Hippocampal formation (tissue), 2 donors: ENCODE measurements at places on chromosomes 12 and 14.

DNA sequence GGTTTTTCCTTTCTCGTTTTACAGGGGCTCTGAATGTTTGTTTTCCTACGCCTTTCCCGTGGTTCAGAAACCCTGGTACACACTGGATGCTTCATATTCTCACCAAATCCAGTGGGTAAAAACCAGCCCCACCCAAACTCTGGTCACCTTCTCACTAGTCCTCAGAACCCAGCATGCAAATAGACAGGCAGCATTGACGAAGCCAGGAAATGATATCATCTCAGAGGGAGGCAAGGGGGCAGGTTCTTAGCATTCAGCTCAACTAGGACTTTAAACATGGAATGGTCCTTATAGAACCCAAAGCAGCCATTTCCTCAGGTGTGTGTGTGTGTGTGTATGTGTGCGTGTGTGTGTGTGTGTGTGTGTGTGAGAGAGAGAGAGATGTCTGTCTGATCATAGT is 142.0 kb downstream of the KCNK10 start:
- no peak for DNase-seq

DNA sequence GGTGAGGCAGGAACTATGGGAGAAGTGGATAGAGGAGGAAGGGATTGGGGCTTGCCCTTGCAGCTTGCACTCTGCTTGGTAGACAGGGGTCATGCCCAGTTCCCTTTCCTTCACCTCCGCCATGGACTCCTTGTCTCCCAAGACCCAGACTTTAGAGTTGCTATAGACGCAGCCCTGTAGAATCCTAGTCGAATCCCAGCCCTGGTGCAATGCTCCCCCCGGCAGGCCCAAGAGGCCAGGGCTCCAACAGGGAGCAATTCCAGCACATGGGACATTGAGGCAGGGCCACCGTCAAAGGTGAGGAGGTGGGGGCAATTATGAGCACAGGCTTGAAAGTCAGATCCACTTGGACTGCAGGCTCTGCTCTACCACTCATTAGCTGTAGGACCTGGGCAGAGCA is 29.5 kb upstream of the BCDIN3D start:
- no peak for DNase-seq

- DNase-seq: no peak
Measured at GRCh38 chr14:90969531-90970166, 90.8 kb downstream of the RPS6KA5 start.

GRCh38 chr14:81305743-81306142 is 85.0 kb upstream of the GTF2A1 start:
- DNase-seq: no peak

- no peak for DNase-seq
Measured at GRCh38 chr12:50162230-50162629, 4.9 kb downstream of the CERS5 start.

- DNase-seq: no peak
Measured at GRCh38 chr14:68695856-68696255, 97.0 kb downstream of the ZFP36L1 start.

DNA sequence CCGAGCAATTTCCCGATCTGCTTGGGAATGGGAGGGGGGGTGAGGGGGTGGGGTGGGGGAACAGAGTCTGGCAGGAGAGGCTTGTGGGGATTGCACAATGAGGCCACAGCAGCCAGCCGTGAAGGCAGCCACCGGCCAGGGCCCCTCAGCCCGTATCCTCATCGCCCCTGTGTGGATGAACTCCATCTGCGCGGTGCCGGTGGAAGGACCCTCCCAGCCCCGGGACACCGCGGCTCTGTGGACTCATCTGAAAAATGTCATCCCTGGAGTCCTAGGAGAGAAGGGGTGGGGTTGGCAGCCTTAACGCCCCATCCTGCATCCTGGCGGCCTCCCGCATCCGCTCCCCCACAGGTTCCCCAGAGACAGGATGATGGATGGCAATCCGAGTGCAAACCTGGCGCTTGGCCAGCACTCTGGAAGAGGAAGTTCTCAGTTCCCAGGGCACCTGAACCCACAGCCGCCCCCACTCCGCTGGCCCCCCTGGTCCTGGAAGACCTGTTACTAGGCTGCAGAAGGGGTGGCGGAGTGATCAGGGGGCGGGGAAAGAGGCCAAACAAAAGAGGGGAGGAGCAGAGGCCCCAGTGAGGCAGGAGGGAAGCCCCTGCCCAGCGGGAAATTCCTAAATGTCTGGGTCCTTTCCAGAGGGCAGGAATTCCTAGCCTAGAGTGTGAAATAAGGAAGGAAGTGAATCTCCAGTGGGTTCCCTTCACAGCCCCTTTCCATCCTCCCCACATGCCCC is 1.2 kb upstream of the TNFAIP2 start:
- DNase-seq: no peak

- no peak for DNase-seq
Measured at GRCh38 chr12:58850826-58851225, 69.5 kb downstream of the LRIG3 start.
